ENCODE measurements at places on chromosomes 6 and 20.

DNA sequence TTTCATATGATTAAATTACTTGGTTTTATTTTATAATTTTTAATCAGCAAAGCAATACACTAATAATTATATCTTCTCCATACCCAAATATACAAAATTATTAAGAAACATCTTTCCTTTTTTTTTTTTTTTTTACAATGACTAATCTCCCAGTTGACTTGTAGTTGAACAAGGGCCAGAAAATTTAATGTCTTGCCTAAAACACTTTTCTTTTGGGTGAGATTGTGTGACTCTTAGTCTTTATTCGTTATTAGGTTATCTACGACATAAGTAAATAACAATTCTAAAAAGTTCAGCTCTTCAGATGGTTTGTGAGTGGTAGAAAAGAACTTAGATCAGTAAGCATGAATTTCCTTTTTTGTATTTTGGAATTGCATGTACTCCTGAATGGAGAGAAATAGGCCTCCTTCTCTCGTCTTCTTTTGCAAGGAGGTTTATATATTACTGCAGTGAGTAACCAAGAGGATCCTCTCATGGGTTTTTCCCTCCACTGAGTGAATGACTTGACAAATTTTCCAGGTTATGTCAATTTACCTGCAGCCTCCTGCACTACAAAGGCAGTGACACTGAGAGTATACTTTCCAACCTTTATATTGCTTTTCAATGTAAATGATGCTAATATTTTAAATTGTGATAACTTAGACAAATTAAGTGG lies 364.5 kb upstream of the CITED2 start:
- DNase-seq: no peak

DNA sequence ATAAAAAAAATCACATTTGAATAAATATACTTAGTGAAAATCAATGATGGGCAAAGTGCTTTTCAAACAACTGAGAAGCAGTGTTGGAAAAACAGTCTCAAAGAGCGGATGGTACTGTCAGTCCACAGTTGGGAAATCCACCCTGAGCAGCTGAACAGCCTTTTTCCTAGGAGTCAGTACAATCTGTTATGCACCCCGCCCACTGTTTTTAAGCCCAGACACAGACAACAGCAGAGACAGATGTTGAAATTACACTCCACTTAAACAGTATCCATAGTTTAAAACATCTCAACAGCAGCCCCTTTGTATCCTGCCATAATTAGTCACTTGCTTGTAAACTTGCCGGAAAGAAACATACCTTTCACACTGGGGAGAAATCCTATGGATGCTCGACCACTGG lies 372 bp downstream of the KIAA0408 start:
- no peak for DNase-seq

- DNase-seq: no peak
Measured at GRCh38 chr20:62294516-62294915, 8.3 kb upstream of the ADRM1 start.

- no peak for DNase-seq
Measured at GRCh38 chr20:2800521-2801285, at the start of gene CPXM1. Gene CPXM1 (minus strand): TSS chr20:2800627. CDS start chr20:2800572, 55 bp downstream.

DNA sequence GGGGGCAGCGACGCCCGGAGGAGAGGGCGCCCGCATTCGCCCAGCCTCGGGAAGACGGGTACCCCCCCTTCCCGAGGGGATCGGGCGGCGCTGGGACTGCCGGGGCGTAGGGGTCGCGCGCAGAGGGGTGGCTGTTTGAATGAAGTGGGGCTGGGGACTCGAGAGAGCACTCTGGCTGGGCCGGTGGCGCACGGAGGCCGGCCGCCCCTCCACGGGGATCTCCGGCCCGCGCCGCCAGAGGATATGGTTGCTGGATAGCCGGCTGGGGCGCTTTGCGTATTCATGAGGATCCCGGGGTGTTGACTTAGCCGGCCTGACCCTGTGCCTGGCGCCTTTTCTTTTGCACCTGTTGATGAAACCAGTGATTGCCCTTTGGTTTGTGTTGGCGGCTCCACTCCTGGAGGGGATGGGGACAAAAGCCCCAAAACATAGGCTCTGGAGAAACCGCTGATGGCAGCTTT lies 469 bp downstream of the SYNJ2 start:
- no peak for DNase-seq

GRCh38 chr6:108166664-108167448 lies 1.0 kb downstream of the NR2E1 start:
- no peak for DNase-seq

- DNase-seq: no peak
Measured at GRCh38 chr6:117306227-117306790, 41.0 kb downstream of the VGLL2 start.

DNA sequence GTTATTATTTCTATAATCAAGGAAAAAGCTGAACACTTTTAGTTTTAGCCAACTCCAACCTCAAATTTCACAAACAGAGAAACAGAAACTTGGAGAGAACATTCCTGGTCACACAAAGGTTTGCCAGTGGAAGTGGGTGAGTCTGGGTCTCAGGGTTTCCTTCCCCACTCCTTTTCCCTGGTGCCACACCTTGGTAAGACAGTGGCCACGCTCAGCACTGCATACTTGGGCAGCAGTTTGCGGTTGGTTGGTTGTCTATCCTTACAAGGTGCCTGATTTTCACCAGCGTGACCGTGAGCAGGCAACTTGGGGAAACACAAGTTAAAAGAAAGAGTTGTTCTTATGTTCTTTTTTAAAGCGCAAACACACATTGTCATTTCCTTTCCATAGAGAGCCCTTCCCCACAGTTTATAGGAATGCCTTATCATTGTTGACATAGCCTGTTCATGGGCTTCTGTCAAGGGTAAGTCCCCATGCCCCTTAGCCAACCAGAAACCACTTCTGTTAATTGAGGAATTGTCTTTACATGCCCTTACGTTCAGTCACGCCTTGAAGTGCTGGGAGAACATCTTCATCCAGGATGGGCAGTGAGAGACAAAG lies 82.2 kb downstream of the RIN2 start:
- no peak for DNase-seq

DNA sequence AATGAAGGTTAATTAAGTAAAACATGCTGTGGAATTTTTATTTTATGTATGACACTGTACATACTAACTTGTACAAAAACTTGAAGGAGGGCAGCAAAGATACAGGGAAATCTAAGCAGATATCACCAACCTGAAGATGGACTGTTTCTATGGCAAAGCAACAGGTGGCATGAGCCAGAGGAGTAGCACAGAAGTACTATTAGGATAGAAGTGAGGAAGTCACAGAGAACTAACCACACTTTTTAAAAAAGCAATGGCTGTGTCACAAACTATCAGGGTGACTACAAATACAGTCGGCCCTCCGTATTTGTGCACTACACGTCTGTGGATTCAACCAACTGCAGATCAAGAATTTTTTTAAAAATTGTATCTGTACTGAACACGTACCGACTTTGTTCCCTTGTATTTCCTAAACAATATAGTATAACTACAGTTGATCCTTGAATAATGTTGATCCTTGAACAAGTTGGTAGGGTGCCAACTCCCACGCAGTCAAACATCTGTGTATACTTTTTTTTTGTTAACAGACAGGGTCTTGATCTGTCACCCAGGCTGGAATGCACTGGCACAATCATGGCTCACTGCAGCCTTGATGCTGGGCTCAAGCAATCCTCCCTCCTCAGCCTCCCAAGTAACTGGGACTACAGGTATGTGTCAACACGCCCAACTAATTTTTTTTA lies 61.0 kb downstream of the NUDT3 start:
- no peak for DNase-seq

DNA sequence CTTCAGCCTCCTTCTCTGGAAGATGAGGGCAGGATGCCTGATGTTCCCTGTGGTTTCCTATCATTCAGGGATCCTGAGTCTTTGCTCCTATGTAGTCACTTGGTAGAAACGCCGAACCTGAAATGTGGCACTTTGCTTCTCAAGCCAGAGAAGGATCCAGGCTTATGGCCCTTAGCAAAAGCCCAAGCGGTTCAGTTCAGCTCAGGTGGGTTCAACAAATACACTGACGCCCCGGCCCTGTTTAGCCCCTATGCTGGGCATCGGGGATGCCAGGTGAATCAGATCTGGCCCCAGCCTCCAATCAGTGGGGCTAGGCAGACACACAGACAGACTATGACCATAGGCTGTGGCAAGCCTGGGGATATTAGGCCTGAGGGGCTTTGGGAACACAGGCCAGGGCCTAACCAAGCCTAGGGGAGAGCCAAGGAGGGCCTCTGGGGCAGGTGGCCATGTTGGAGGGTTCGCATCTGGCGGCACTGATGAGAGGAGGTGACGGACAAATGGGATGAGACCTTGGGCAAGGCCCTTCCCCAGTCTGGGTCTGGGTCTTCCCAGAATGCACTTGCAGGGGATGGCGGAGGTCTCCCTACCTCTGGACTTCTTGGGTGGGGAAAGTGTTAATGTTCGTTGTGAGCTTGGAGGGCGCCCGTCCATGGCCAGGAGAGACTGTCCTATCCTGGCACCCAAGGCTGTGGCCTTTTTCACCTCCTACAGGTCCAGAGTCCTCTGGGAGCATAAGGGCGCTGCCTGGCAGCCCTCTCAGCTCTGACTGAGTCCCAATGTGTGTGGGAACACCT lies 17.6 kb upstream of the SRC start:
- DNase-seq: no peak

GRCh38 chr6:144094731-144095133 lies 641 bp downstream of the SF3B5 start:
- DNase-seq: no peak

DNA sequence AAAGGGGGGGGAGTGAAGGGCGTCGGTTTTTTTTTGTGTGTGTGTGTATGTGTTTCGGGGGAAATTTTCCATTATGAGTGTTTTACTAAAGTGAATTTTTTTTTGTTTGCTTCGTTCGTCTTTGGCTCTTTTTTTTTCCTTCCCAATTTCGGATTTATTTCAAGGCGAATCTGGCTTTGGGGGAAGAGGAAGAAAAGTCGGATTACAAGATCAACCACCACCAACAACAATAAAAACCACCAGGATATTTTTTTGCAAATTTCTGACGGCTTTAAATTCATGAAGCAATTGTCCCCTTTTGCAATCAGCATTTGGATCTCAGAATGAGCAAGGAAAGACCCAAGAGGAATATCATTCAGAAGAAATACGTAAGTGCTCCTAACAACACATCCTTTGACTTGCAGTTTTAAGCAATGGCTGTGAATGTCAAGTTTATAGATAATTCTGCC lies 372 bp downstream of the JARID2 start:
- DNase-seq: no peak

GRCh38 chr6:108556866-108557493 lies 3.7 kb upstream of the FOXO3 start:
- no peak for DNase-seq

DNA sequence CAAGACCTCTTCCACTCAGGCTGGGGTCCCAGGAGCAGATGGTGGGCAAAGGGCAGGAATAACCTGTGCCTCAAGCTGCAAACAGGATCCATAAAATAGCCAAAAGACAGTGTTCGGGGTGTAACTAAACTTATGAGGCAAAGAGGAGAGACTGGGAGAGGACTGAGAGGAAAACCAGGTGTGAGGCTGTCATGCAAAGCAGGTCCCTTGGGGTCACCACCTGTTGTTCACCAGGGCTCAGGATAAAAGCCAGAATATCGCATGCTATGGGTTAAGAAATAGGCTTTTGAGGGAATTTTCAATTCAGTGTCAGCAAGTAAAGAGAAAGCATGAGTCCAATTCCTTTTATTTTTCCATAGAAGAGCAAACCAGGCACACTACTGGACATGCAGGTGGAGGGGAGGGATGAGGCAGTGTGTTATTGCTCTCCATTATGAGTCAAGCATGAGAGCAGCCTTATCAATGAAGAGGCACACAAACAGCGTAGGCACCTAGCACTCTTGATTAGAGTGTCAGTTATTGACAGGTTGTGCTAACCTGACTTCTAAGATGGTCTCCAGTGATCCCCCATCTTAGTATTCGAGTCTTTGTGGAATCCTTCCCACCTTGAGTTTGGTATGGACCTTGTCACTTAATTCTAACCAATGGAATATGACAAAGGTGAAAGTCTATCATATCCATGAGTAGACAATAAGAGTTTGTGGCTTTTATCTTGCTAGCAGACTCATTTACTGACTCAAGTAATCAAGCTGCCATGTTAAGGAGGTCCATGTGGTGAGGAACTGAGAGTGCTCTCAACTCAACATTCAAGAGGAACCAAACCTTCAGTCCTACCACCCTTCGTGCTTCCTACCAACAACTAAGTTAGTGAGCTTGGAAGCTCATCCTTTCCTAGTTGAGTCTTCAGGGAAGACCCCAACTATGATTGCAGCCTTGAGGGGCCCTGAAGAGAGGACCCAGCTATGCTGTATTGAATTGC lies 18.8 kb downstream of the HLA-E start:
- DNase-seq: no peak

DNA sequence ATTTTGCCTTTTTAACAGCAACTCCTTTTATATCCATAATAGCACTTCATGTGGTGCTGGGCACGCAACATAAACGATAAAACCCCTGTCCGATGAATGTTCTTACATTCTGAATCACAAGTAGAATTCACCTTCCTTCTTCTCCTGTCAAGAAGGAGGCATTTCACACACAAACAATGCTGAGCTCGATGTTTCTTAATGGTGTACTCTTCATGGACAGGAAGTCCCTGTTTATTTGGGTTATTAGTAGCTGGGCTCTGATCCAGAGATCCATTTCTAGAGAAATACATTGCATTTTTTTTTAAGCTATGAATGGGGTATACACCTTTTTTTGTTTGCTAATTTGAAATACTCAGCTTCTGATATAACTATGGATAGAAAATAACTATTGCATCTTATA lies 82.4 kb downstream of the PPP1R3G start:
- DNase-seq: no peak

GRCh38 chr6:3440911-3441310 lies 15.9 kb downstream of the SLC22A23 start:
- DNase-seq: no peak

DNA sequence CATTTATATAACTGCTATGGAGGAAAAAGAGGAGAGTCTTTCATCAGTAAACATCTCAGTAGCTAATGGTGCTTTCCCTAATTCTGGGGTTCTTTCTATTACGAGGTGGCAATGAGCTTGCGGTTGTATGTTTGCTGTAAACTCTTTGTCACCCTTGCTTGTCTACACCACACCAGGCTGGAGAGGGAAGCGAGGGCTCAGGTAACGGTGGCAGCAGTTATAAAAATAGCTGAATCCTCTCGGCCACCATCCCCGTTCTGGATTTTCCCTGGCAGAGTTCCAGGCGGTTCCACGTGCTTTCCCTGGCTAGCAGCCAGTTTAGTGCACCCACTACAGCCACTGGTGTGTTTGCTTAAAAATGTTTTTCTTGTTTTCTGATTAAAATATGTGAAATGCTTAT lies 39.0 kb downstream of the MAS1 start:
- no peak for DNase-seq

Data from AG04449 (cell line).